ENCODE measurements at places on chromosomes 2 and 18.

- no peak for DNase-seq
These were observed 35.0 kb downstream of the RPL37A start for GRCh38 chr2:216533609-216534008.

GRCh38 chr2:60499651-60500265 is 53.7 kb downstream of the BCL11A start:
- no peak for DNase-seq

GRCh38 chr2:104938231-104938941 is 84.5 kb downstream of the POU3F3 start:
- no peak for DNase-seq

DNA sequence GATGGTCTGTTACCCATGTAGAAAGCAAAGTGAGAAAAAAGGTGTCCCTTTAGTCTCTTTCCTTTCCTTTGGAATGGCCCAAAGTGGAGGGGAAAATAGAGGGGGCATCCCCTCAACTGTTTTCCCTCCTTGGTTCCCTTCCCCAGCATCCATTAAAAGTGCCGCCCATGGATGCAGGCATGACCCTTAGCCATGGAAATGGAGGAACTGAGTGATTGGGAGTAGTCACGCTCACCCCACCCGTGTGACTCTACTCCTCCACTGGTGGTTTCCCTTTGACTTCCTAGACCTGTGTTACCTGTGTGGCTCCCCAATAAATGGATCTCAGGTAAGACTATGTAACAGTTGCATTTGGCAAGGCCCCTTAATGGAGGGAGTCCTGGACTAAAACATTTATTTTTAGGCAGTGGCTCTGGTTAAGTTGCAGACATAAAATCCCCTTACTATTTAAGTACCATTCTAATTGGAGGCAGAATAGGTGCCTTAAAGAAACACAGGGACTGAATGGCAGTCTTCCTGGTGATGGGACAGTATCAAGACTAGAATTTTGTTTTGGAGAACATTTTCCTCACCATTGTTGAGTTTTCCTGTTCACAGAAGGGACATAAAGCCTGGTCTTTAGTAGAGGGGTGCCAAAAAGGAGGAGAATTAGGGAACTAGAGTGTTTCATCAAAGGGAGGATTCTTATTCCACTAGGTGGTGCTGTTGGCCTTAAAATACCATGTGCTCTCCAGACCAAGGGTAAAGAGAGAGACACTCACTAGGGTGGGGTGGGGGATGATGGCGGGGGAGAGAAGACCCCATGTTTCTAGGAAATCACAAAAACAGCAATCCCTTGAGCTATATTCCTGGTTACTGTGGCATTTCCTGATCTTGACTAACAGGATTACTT is 25.7 kb upstream of the PLA2R1 start:
- no peak for DNase-seq

- DNase-seq: no peak
These were observed 19.9 kb upstream of the SIGLEC15 start for GRCh38 chr18:45805551-45805950.

GRCh38 chr2:17309181-17309580 is 209.1 kb downstream of the RAD51AP2 start:
- DNase-seq: no peak

DNA sequence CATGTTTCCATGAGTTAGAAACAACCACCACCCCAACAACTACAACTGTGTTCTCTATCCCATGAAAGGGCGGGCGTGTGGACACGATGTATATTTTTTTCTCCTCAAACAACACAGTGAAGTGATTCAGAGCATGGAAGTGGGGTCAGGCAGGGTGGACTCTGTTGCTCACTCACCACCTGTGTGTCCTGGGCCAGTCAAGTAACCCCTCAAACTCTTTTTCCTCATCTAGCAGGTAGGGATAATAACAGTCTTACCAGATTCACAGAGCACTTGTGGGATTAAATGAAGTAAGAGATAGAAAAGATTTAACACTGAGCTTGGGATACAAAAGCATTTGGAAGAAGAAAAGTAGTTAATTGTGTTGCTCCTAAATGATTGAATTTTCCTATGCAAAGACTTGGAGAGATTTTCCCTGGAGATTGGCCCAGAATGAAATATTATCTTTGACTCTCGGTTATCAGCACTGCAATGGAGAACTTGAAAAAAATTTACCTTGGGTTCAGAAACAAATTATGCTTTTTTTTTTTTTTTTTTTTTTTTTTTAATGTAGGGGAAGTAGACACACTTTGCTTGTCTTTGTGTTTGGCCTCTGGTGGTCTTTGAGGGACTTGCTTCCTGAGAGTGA is 161.9 kb upstream of the EPAS1 start:
- DNase-seq: no peak

DNA sequence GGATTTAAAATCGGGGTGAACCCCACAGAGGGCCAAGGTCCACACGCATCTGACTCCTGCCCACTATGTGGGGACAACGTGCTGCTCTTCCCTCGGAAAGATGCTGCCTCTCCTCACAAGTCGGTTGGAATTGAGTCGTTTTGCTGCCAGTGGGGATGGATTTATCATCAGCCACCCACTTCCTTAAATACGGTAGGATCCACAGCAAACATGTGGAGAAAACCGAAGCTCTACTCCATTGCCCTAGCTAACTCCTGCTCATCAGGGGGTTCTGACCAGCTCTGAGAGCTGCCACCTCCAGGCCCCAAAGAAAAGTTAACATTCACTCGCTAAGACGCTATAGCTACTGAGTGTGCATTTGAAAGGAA is 80.9 kb downstream of the CHRNA1 start:
- no peak for DNase-seq

GRCh38 chr18:49020621-49021021 is 69.9 kb upstream of the SMAD7 start:
- peak; percentile 27 for DNase-seq

GRCh38 chr18:42001801-42002200 is 46.8 kb downstream of the PIK3C3 start:
- DNase-seq: no peak
